Panc1 (cell line): ENCODE measurements at places on chromosomes 7 and 10.

DNA sequence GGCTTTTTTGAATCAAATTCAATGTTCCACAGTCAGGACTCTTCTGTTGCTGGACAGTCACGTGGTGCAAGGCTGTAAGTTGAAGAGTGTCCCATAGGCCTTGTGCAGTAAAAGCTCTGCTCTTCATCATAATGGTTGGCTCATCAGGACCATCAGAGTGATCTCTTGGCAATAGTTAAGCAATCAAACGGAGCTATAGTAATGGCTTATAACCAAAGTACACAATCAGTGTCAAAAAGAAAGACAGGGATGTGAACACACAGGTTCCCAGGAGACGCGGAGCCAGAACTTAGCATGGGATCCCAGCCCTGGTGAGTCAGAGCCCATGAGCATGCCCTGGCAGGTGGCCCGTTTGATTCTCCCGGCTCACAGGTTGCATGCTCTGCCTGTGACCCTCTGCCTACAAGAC lies 10.8 kb upstream of the GPNMB start:
- DNase-seq = no peak

- DNase-seq = no peak
These were observed 285.2 kb upstream of the KLF6 start for GRCh38 chr10:4070184-4070583.

GRCh38 chr10:119821182-119821581 lies 51.5 kb downstream of the MCMBP start:
- no peak for DNase-seq

GRCh38 chr7:29764227-29764626 lies 42.1 kb upstream of the WIPF3 start:
- no peak for DNase-seq

- no peak for DNase-seq
These were observed 18.3 kb upstream of the ELN start for GRCh38 chr7:74009719-74010118.

- DNase-seq = no peak
These were observed 67.0 kb downstream of the PPP1R9A start for GRCh38 chr7:94974423-94974822.

- DNase-seq = no peak
These were observed 3.8 kb downstream of the KMT2E start for GRCh38 chr7:105017657-105018365.
